ENCODE measurements at places on chromosomes 12 and 14.

DNA sequence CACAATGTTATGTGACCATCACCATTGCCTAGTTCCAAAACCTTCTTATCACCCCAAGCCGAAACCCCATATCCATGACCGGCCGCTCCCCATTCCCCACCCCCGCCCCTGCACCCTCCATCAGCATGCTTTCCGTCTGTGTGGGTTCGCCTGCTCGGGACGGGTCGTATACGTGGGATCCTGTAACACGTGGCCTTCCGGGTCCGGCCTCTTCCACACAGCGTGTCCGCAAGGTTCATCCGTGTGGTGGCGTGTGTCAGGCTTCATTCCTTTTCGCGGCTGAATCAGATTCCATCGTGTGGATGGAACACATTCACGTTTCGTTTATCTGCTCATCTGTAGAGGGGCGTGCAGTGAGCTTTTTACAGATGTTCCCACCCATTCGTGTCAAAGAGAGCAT lies 41.4 kb downstream of the RIMBP2 start:
- DNase-seq = no peak

DNA sequence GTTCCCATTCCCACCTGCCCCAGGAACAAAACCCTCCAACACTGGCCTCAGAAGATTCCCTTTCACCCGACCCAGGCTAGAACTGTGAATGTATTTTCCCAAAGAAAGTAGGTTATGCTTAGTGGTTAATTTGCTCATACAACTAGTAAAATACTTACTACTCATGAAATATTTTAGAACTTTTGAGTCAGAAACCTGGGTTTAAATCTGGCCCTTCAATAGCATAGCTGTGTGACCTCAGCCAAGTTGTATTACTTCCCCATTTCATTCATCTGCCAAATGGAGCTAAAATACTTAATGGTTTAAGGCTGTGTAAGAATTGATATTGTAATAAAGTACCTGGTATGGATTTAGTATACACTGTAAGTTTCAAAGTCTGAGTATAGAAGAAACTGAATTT lies 69.1 kb upstream of the DNM1L start:
- no peak for DNase-seq

- no peak for DNase-seq
Observed at GRCh38 chr12:81378601-81379285, 300.9 kb downstream of the ACSS3 start.

GRCh38 chr14:53493860-53494259 lies 340.7 kb upstream of the DDHD1 start:
- DNase-seq = no peak

- DNase-seq = no peak
Observed at GRCh38 chr12:3432868-3433267, 58.1 kb upstream of the PRMT8 start.

- DNase-seq = no peak
Observed at GRCh38 chr12:96208801-96209549, 14.8 kb downstream of the ELK3 start.

- DNase-seq = no peak
Observed at GRCh38 chr12:15982071-15982470, 70.9 kb downstream of the DERA start.

GRCh38 chr14:89681086-89682018 lies 264.3 kb upstream of the FOXN3 start:
- DNase-seq = no peak

- no peak for DNase-seq
Observed at GRCh38 chr14:90760591-90761316, 55.5 kb downstream of the TTC7B start.

- no peak for DNase-seq
Observed at GRCh38 chr14:22506778-22507351, 82.2 kb downstream of the DAD1 start.

DNA sequence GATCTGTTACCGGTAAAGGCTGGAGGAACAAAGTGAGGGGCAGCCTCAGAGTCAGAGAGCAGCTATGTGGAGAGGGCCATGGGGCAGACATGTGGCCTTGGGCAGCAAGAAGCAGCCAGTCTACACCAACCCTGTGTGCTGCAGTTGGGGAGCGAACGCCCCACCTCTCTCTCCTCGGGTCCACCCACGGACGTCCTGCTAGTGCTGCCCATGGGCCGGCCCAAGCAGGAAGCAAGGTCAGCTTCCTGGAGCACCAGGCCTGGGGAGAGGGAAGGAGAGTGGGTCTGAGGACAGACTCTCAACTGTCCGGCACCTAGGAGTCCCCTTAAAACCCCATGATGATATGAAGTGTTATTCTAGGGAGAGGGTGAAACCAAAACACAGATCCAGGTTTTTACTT lies 254.8 kb upstream of the FKBP4 start:
- no peak for DNase-seq

DNA sequence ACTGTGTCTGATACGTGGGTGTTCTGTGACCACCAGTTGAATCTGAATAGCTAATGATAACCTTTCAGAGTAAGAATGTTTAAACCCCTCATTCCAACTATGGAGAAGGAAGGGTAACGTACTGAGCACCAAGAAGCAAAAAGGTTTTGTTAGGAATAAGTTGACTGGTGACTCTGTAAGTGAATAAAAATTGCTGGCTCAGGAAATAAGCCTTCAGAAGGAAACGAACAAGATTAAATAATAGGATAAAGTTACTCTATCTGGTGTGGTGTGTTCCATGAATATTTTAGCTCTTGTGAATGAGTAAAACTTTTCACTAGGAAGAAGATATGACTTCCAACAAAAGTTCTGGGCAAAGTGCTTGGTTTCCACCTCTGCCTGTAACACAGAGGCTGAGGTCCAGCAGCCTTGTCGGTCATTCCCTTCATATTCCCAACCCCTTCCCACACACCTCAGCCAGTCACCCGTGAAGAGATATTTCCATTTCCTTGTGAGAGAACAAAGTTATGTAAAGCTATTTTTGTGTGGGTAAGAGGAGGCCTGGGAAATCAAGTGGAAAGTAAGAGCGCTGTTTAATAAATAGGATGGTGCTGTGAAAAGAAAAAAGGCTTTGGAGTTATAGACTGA lies 47.1 kb downstream of the ARF6 start:
- no peak for DNase-seq

DNA sequence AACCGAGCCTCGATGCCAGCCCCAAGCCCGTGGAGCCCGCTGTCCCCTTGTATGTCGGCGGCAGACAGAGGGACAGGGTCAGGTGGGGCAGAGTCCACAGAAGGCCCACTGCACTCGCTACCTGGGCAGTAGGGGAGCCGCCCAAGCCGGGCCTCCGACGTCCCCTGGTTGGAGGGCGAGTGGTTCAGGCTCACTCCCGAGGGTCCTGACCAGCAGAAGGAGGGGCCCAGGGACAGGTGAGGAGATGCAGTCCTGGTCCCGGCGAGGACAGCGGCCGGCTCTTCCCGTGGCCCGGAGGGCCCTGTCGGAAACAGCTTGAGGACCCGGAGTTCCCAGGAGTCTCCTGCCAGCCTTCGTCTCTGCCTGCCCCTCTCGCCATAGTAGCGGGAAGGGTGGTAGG lies 216.7 kb upstream of the SFSWAP start:
- no peak for DNase-seq

DNA sequence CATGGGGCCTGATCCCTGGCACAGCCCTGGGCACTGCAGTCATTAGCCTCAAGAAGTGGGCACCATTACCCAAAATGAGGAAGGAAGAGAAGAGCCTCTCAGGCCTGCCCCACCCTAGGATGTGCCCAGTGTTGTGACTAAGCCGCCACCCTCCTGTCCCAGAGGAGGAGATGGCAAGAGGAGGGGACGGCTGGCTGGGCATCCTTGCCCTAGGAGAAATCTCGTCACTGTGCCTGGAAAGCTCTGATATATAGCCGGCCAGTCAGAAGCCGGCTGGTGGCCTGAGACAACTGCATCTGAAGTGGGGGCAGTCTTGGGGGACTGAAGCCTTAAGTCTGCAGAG lies 115.2 kb downstream of the LGMN start:
- no peak for DNase-seq

GRCh38 chr12:107597695-107598410 lies 87.7 kb upstream of the PWP1 start:
- DNase-seq = no peak

- DNase-seq = no peak
Observed at GRCh38 chr12:2119266-2119665, 66.5 kb downstream of the CACNA1C start.

DNA sequence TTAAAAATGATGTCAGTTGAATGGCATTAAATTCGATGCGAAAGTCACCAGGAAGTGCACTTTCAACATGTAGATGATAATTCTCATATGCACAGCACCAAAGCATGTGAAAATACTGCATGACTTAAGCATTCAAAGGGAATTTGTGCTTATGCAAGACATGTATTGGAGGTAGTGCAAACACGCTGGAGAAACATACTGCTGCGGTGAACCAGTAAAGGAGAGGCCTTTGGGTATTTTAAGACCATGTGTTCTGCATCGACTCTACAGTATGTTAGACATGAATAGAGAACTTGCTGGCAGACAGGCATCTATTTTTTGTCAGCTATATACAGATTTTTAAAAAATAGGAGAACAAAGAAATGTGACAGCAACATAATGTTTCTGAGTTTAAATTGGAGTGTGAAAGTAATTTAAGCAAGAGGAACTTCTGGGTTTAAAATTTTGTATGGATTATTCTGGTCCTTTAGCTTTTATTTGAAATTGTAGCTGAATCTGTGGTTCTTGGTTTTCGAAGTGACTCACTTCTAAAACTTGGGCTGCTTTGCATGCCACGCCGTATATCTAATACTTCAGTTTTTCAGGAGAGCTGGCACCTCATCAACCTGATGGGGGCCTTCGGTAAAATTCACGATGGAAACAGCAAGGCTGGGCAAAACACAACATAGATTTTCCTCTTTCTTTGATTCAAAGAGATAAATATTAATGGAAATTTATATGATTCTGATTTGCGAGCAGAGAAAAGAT lies 408.7 kb downstream of the APAF1 start:
- DNase-seq = no peak

GRCh38 chr12:62003701-62004100 lies 256.5 kb upstream of the USP15 start:
- DNase-seq = no peak

- DNase-seq = no peak
Observed at GRCh38 chr14:36653962-36654793, 7.5 kb upstream of the PAX9 start.

- DNase-seq = no peak
Observed at GRCh38 chr12:4135919-4136605, 137.5 kb upstream of the CCND2 start.

DNA sequence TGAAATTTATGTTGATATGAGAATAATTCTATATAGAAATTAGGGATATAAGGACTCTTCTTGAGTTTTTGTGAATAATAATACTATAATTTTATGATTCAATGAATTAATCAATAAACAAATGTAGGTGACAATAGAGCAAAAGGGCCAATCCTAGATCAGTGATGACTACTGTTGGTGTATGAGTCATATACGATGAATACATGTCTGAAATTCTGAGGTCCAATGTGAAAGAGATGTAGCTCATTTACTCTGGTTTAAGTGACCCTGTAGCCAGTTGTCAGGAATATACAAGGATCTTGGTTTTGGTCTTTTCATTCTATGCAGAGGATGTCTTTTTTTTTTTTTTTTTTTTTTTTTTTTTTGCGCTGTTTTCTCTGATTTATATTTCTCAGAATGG lies 72.1 kb upstream of the RTL1 start:
- no peak for DNase-seq

All from AG04450 (cell line).